GM04503 (cell line): ENCODE measurements at places on chromosomes 1 and 21.

GRCh38 chr1:210201681-210202080 is 30.9 kb upstream of the SERTAD4 start:
- no peak for DNase-seq

- DNase-seq: no peak
Observed at GRCh38 chr21:45443595-45444181, 38.7 kb downstream of the COL18A1 start.

GRCh38 chr1:148307583-148308185 is 155.6 kb upstream of the NBPF11 start:
- no peak for DNase-seq

- DNase-seq: no peak
Observed at GRCh38 chr1:179493323-179493722, 82.4 kb downstream of the NPHS2 start.

GRCh38 chr1:177609953-177610352 is 359.9 kb downstream of the SEC16B start:
- no peak for DNase-seq

- DNase-seq: no peak
Observed at GRCh38 chr1:115135681-115136080, 46.4 kb upstream of the TSPAN2 start.

DNA sequence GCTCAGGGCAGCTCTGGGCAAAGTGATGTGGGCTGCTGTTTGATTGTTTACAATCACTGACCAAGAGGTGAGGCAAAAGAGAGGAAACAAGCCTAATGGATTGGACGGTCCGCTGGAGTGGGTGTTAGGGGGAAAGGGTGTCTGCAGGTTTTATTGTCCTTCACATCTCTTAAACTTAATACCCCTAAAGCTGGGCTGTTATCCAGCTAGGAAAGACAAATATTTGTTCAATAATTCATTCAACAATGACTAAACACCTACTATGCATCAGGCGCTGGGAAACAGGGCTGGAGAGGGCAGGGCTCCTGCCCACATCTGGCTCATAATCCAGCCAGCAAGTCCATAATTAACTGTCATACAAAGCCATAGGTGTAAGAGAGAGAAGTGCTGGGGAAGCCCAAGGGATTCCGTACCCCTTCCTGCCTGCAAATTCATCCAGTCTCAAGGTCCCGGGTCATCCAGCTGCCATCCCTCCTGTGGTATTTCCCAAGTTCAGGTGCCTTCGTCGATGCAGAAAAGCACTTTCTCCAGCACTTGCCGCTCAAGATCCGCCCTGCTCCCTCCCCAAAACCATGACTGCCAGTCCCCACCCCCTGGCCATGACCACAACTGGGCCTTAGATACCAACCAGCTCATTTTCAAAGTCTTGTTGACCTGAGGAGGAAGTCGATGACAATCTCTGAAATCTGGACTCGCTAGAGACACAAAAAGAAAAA is 10.7 kb downstream of the TMEM63A start:
- no peak for DNase-seq

- no peak for DNase-seq
Observed at GRCh38 chr1:22039594-22040285, 12.8 kb upstream of the CDC42 start.

DNA sequence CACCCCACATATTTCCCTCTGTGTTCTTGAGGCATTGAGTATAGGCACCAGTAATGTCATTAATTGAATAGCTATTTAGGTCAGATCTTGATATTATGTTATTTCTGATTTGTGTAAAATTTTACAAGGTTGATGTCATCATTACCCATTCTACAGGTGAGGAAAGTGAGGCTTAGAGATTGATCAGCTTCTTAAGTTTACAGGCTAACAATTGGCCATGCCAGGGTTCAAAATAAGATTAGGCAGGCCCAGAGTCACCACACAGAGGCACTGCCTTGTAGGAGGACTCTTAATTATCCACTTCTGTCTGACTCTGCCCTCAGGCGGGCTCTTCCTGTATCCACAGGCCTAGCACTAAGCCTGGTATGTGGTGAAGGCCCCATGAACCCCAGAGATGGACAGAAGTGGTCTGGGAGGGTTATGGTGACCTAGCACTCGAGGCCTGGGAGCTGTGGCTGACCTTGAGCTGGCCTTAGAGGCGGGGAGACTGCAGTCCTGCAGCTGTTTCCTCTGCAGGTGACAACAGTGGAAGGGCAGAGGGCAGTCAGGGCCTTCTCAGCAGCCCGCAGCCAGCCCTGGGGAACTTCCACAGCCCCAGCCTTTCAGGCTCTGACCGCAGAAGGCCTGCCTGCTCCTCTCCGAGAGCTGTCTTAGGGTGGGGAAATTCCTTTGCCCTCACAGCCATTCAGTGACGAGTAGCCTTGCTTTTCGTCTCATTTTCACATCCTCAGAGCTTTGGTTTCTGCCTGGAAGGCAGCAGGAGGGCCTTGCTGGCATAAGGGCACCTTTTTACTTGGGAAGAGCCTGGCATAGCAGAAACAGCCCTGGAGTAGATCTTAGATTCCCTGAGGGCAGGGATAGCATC is 12.2 kb downstream of the ZDHHC18 start:
- DNase-seq: no peak

DNA sequence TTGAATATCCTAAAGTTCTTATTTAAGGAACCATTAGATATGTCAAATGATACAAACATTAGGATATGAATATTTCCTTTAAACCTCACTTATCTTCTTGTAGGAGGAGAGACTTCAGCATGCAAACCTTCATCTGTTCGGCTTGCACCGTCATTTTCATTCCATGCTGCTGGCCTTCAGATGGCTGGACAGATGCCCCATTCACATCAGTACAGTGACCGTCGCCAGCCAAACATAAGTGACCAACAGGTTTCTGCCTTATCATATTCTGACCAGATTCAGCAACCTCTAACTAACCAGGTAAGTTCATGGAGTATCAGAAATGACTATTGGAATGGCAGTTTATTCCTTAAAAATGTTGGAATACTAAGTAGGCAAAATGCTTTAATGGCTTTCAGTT is 106.0 kb downstream of the DYRK1A start:
- DNase-seq: no peak
